ENCODE measurements at places on chromosomes 4 and X.
A peak's percentile ranks its signal among the peaks of the same experiment; 100 is the strongest.

GRCh38 chr4:102554482-102554881 lies 53.3 kb downstream of the NFKB1 start:
- peak overlapping the region; percentile 58 for H3K27ac ChIP-seq
- DNase-seq, result no peak
- no peaks in the 10 kb centered on the region for H3K27me3 ChIP-seq
- H3K4me1 ChIP-seq, result peaks cover 42% of the 10 kb centered on the region

- H3K36me3 ChIP-seq, result no peaks in the 10 kb centered on the region
- H3K4me3 ChIP-seq, result no peak overlapping the region
- H3K4me1 ChIP-seq, result no peaks in the 10 kb centered on the region
- H3K27ac ChIP-seq, result no peak overlapping the region
- H3K27me3 ChIP-seq, result no peaks in the 10 kb centered on the region
Measured at GRCh38 chr4:60344908-60345307, 855.2 kb upstream of the ADGRL3 start.

- H3K36me3 ChIP-seq, result no peaks in the 10 kb centered on the region
- H3K27ac ChIP-seq, result no peak overlapping the region
- H3K4me1 ChIP-seq, result no peaks in the 10 kb centered on the region
- H3K27me3 ChIP-seq, result peaks cover 45% of the 10 kb centered on the region
Measured at GRCh38 chrX:69142788-69143469, 22.3 kb downstream of the PJA1 start.

DNA sequence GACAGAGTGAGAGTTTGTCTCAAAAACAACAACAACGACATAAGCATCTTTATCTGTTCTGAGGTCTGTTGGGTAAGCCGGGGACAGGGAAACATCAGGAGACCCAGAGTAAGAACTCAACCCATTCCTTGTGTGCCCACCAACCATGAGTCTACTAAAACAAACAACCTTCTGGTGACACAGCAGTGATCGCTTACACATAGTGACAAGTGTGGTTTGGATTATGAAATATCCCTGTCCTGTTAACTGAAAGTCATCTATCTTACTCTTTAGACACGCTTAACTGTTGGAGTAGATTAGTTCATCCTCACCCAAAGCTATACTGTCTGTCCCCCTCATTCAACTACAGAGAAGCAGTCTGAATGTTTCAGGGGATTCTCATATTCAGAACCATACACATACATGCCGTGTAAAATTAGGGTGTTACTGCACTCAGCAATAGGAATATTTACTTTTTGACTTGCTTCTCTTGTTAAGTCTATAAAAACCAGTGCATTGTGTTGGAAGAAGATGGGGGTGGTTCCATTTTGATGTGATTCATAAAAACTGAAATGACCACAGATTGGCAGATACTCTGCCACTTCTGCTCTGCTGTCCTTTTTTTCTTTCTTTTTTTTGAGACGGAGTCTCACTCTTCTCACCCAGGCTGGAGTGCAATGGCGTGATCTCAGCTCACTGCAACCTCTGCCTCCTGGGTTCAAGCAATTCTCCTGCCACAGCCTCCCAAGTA lies 27.4 kb downstream of the PHKA2 start:
- H3K36me3 ChIP-seq, result peaks cover 18% of the 10 kb centered on the region
- H3K4me1 ChIP-seq, result peaks cover 17% of the 10 kb centered on the region
- no peak for DNase-seq

DNA sequence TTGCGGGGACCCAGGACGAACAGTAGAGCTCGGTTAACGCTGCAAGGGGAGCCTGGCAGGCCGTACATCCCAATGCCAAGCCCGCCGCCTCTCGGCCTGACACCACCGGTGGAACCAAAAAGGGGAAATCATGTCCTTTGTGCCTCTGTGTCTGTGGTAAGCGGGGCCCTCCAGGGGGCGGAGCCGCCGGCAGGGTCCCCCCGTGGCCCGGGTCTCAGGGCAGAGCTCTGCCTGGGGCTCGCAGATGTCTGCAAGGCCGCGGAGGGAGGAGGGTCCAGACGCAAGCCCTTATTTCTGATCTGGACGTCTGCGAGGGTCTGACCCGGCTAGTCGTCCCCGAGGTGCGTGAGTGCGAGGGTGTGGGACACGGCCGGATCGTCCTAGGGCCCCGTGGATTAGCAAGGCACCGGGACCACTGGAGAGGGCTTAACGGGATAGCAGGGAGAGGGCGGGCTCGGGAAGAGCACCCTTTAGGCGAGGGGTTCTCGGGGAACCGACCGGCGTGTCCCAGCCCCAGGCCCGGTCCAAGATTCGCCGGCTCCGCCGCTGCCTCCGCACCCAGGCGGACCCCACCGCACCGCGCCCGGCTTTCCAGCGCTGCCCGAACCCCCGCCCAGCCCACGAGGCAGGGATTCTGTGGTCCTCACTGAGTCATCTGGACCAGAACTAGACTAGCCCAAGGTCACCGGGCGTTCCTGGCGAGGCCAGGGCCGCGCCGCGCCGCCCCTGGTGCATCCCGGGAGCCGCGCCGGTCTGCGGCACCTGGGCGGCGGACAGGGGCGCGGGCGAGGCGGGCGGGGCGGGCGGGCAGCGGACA lies 863 bp upstream of the FAM193A start:
- H3K36me3 ChIP-seq, result peaks cover 19% of the 10 kb centered on the region
- peak overlapping the region; percentile 98 for H3K27ac ChIP-seq
- H3K27me3 ChIP-seq, result no peaks in the 10 kb centered on the region
- peak; percentile 75 for DNase-seq

GRCh38 chrX:49704691-49705404 lies 9.1 kb upstream of the PAGE1 start:
- H3K4me1 ChIP-seq, result no peaks in the 10 kb centered on the region
- no peak overlapping the region for H3K4me3 ChIP-seq
- DNase-seq, result no peak
- no peak overlapping the region for H3K27ac ChIP-seq
- peaks cover 62% of the 10 kb centered on the region for H3K27me3 ChIP-seq

DNA sequence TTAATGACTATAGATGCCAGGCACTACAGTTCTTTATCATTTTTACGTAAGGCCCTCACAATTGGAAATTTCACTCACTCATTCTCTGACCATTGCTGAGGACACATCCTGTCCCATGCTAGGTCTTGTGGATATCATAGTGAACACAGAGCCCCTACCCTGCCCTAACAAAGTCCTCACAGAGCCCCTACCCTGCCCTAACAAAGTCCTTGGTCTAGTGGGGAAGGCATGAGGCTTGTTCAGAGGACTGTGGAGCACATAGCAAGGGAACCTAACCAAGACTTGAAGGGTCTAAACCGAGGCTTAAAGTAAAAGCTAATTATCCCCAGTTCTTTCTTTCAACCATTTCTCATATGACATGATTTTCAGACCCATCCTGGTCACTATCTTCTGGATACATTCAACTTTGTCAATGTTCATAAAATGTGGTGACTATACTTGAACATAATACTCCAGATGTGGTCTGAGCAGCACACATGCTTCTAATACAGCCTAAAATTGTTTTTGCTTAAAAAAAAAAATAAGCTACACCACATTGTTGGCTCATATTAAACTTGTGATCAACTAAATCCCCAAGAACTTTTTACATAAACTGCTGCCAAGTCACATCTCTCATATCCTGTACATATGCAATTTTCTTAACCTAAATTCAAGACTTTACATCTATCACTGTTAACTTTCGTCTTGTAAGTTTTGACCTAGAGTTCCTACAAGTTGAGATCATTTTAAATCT lies 77.0 kb downstream of the GPC3 start:
- no peaks in the 10 kb centered on the region for H3K4me1 ChIP-seq
- DNase-seq, result no peak
- peaks cover 48% of the 10 kb centered on the region for H3K27me3 ChIP-seq

GRCh38 chrX:118724775-118725174 lies 2.6 kb upstream of the IL13RA1 start:
- H3K27me3 ChIP-seq, result peaks cover 61% of the 10 kb centered on the region
- no peaks in the 10 kb centered on the region for H3K36me3 ChIP-seq
- H3K4me3 ChIP-seq, result no peak overlapping the region
- no peak for DNase-seq

DNA sequence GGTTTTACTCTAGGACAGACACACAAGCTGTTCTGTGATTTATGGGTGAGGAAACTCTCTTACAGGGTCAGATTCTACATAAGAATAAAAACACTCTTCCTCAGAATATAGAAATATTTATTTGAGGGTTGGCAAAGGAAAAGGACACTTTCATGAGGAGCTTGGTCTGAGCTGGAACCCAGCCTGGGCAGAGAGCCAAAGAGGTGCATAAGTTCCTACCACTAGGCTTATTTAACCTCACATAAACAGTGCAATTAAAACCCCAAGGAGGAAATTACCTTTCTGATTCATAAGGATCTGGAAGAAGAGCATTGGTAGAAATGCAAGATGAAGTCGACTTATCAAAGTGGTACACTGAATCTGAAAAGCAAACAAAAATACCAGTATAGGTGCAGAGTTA lies 32.9 kb downstream of the SETD7 start:
- H3K27ac ChIP-seq, result no peak overlapping the region
- no peak for DNase-seq
- H3K4me3 ChIP-seq, result no peak overlapping the region
- no peaks in the 10 kb centered on the region for H3K27me3 ChIP-seq
- H3K36me3 ChIP-seq, result peaks cover 93% of the 10 kb centered on the region
- H3K4me1 ChIP-seq, result peaks cover 7% of the 10 kb centered on the region

- H3K27ac ChIP-seq, result no peak overlapping the region
- no peaks in the 10 kb centered on the region for H3K4me1 ChIP-seq
- no peaks in the 10 kb centered on the region for H3K36me3 ChIP-seq
- DNase-seq, result no peak
- H3K27me3 ChIP-seq, result peaks cover 14% of the 10 kb centered on the region
Measured at GRCh38 chrX:11374570-11374969, 81.4 kb downstream of the AMELX start.

DNA sequence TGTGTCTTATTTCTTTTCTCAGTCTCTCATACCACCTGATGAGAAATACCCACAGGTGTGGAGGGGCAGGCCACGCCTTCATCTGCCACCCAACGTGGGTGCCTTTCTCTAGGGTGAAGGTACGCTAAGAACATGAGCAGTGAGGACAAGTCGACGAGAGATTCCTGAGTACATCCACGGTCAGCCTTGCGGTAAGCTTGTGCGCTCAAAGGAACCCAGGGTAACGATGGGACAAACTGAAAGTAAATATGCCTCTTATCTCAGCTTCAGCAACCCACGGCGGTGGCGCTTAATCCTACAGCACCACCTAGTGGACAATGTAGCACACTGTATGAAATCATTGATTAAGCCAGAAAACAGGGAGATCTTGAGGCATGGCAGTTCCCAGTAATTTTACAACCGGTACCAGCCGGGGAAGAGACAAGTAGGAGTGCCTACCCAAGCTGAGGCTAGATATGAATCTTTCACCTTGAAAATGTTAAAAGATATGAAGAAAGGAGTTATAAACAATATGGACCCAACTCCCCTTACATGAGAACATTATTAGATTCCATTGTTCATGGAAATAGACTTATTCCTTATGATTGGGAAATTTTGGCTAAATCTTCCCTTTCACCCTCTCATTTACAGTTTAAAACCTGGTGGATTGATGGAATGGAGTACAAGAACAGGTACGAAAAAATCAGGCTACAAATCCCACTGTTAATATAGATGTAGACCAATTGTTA lies 63.0 kb downstream of the ZNF732 start:
- no peaks in the 10 kb centered on the region for H3K27me3 ChIP-seq
- H3K36me3 ChIP-seq, result peaks cover 3% of the 10 kb centered on the region
- H3K4me1 ChIP-seq, result peaks cover 11% of the 10 kb centered on the region
- H3K4me3 ChIP-seq, result peak overlapping the region; percentile 77
- peak overlapping the region; percentile 68 for H3K27ac ChIP-seq

- no peak overlapping the region for H3K27ac ChIP-seq
- H3K27me3 ChIP-seq, result peaks cover 6% of the 10 kb centered on the region
Measured at GRCh38 chr4:120699354-120699753, 223.2 kb downstream of the PRDM5 start.

DNA sequence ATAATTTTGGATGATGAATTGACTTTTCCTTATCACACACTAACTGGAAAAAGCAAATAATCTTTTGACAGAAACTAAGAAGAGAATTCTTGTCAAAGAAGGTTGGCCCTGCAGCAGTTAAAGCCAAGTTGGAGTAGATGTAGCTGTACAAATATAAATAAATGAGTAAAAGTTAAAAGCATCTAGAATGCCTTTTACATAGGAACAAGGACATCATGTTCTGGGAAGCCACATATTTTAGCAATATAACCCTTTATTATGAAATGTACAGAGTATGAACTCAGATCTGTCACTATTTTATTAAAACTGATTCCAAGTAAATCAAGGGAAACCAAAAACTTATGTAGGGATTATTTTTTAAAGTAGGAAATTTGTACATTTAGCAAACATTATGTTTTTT lies 269.4 kb upstream of the FAT4 start:
- no peak overlapping the region for H3K4me3 ChIP-seq
- no peaks in the 10 kb centered on the region for H3K4me1 ChIP-seq
- no peak overlapping the region for H3K27ac ChIP-seq
- H3K27me3 ChIP-seq, result no peaks in the 10 kb centered on the region

DNA sequence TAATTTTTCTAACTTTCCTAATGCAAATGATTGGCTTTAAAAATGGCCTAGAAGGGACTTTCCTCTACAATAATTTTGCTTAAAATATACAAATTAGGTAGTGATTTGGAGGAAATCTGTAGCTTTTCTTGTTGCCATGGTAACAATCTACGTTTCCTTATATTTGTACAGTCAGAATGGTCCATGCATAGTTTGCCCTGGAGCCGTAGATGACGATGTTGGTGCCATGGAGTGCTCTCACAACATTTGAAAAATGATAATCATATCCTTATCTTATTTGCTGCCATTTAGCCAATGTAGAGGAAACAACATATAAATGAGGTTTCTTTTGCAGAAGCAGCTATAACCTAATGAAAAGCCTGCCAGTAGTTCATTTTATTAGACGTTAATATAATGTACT lies 89.0 kb upstream of the NMU start:
- peaks cover 3% of the 10 kb centered on the region for H3K27me3 ChIP-seq
- no peaks in the 10 kb centered on the region for H3K36me3 ChIP-seq
- no peak overlapping the region for H3K27ac ChIP-seq
- no peak for DNase-seq
- no peaks in the 10 kb centered on the region for H3K4me1 ChIP-seq

- no peaks in the 10 kb centered on the region for H3K36me3 ChIP-seq
- no peak overlapping the region for H3K27ac ChIP-seq
- H3K4me1 ChIP-seq, result no peaks in the 10 kb centered on the region
- peaks cover 80% of the 10 kb centered on the region for H3K27me3 ChIP-seq
Measured at GRCh38 chrX:50978920-50979682, 68.6 kb downstream of the BMP15 start.

- H3K27me3 ChIP-seq, result peaks cover 62% of the 10 kb centered on the region
- no peak for DNase-seq
- H3K36me3 ChIP-seq, result no peaks in the 10 kb centered on the region
- H3K4me3 ChIP-seq, result no peak overlapping the region
Measured at GRCh38 chr4:176189891-176190795, 5.2 kb downstream of the SPATA4 start.

Measured in activated T-cell treated with anti-CD3 and anti-CD28 coated beads, Interleukin-2, amount 50 U/mL, for 24 hours (primary cell).